ENCODE measurements at places on chromosomes 5 and 9. TPM values are rescaled to one million over a fixed set of nuclear protein-coding genes. Genes with fewer than 3 reads are reported as not detected.

Gene LHX3
- total RNA-seq = not detected

Gene TLX3
- not detected for total RNA-seq

Gene CATSPER3
- under 0.01 TPM for total RNA-seq

Gene PLPP7
- 13.6 TPM for total RNA-seq

Gene LCNL1
- total RNA-seq = 0.37 TPM

Gene PCDHGA3
- total RNA-seq = 1.2 TPM

Gene SV2C
- total RNA-seq = not detected

Gene CNTFR
- 0.37 TPM for total RNA-seq

Gene SLC25A2
- 0.39 TPM for total RNA-seq

Gene CTSL
- 719 TPM for total RNA-seq

Gene STPG3
- not detected for total RNA-seq

Gene SLC6A19
- not detected for total RNA-seq

Gene SHROOM1
- total RNA-seq = 7.8 TPM

Gene HSD17B3
- not detected for total RNA-seq
